Muscle of leg (tissue), 16 donors: ENCODE measurements at places on chromosomes 2 and 18.
A peak's percentile ranks its signal among the peaks of the same experiment; 100 is the strongest.

GRCh38 chr2:212328136-212328535 lies 210.5 kb downstream of the ERBB4 start:
- no peak overlapping the region for H3K27ac ChIP-seq
- no peak overlapping the region for H3K4me3 ChIP-seq
- H3K36me3 ChIP-seq, result no peaks in the 10 kb centered on the region
- H3K27me3 ChIP-seq, result no peaks in the 10 kb centered on the region

- H3K27me3 ChIP-seq, result no peaks in the 10 kb centered on the region
- peaks cover 5% of the 10 kb centered on the region for H3K4me1 ChIP-seq
- peaks cover 18% of the 10 kb centered on the region for H3K36me3 ChIP-seq
- H3K27ac ChIP-seq, result no peak overlapping the region
These were observed 42.8 kb downstream of the NRP2 start for GRCh38 chr2:205725059-205725458.

DNA sequence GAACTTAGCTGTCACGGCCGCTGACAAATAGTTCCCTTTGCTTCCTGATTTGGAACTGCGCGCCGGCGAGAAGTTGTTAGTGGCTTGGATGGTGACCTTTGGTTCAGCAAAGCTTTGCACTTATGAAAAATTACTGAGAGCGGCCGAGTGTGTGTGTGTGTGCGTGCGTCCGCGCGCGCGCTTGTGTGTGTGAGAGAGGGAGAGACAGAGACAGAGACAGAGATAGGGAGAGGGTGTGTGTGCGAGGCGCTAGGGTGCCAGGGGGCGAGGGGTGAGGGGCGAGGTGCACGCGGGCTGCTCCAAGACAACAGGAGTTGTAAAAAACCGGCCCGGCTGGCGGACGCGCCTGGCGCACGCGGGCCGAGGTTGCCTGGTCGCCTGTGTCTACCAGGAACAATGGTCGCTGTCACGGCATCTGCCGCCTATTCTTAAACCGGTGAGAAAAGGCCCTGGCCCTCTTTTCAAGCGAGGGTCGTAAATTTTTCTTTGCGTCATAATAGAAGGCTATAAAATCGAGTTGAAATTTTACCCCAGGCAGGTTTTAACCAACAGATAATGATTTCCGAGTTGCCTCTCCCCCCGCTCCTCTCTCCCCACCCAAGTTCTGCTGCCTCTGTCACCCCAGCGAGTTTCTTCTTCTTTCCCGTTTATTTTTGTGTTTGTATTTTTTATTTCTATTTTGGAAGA lies 535 bp downstream of the HOXD3 start:
- peak overlapping the region; percentile 10 for H3K4me3 ChIP-seq
- no peak overlapping the region for H3K27ac ChIP-seq
- peaks cover 45% of the 10 kb centered on the region for H3K4me1 ChIP-seq
- peaks cover 85% of the 10 kb centered on the region for H3K27me3 ChIP-seq

GRCh38 chr2:45242161-45242741 lies 233.0 kb upstream of the SIX2 start:
- H3K4me3 ChIP-seq, result no peak overlapping the region
- peaks cover 29% of the 10 kb centered on the region for H3K4me1 ChIP-seq
- DNase-seq, result peak; percentile 85
- H3K36me3 ChIP-seq, result no peaks in the 10 kb centered on the region
- no peaks in the 10 kb centered on the region for H3K27me3 ChIP-seq

DNA sequence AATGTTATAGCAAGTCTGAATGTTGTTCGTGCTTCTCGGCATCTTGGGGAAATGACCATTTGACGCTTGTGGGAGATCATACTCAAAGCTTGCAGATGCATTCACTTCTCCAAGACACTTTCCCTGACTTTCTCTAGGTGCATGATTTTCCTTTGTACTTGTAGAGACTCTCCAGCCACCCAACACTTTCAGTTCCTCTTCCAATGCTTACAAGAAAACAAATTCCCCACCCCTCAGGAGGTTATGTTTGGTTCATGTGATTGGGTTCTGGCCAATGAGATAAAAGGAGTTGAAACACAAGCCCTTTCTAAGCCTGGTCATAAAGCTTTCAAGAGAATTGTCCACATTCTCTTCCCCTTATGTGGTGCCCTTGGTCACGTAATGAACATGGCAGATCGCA lies 156.3 kb downstream of the EPHA4 start:
- no peaks in the 10 kb centered on the region for H3K27me3 ChIP-seq
- DNase-seq, result no peak
- peaks cover 6% of the 10 kb centered on the region for H3K36me3 ChIP-seq
- H3K4me3 ChIP-seq, result no peak overlapping the region
- H3K4me1 ChIP-seq, result no peaks in the 10 kb centered on the region

GRCh38 chr2:74617122-74617521 lies 31.0 kb downstream of the M1AP start:
- no peak for DNase-seq
- no peak overlapping the region for H3K4me3 ChIP-seq
- H3K27ac ChIP-seq, result no peak overlapping the region

DNA sequence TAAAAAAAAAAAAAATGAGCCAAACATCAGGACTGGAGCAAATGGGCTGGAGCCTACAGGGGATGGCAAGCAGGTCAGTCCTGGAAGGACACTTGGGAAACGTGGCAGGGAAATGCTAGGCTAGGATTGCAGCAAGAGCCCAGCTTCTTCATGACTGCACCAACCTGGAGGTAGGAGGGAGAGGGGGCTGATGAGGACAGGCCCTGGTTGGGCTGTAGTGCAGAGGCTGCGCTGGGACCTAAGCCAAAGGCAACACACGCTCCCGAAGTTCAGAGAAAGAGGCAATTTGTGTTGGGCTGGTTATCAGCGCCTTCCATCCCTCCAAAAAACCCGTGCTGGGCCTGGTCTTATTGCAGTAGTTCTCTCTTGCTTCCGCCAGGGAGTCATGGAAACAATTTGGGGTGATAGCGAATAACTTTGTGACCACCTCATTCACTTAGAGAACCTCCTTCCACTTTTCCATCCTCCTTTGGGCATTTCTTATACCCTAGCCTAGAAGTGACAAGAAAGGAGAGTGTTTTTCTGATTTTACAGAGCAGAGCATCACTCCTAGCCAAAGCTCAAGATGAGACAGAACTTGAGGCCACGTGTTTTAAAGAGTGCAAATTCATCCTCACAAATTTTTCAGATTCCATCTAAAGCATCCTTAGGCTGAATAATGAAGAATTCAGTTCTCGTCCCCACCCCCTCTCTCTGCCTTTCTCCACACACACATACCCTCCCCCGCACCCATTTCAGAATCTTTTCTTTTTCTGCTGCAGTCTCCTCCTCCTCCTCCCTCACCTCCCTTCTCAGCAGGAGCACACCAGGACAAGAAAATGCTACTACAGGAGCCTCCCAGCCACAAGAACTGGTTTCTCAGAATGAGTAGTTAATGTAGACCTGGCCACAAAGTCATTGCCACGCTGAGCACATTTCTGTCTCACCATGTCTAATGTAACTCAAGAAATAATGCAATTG lies 82.5 kb upstream of the STPG4 start:
- H3K36me3 ChIP-seq, result no peaks in the 10 kb centered on the region
- DNase-seq, result peak; percentile 63
- H3K4me3 ChIP-seq, result no peak overlapping the region
- peaks cover 28% of the 10 kb centered on the region for H3K4me1 ChIP-seq

- no peaks in the 10 kb centered on the region for H3K36me3 ChIP-seq
- no peak for DNase-seq
- no peaks in the 10 kb centered on the region for H3K27me3 ChIP-seq
- H3K4me3 ChIP-seq, result no peak overlapping the region
These were observed 159.2 kb downstream of the DDX1 start for GRCh38 chr2:15750822-15751329.

- H3K4me3 ChIP-seq, result no peak overlapping the region
- no peaks in the 10 kb centered on the region for H3K36me3 ChIP-seq
- H3K4me1 ChIP-seq, result peaks cover 6% of the 10 kb centered on the region
- DNase-seq, result no peak
- peaks cover 2% of the 10 kb centered on the region for H3K27me3 ChIP-seq
These were observed 102.6 kb downstream of the CDK15 start for GRCh38 chr2:201908901-201909300.

GRCh38 chr2:20061476-20061875 lies 10.0 kb upstream of the LAPTM4A start:
- no peaks in the 10 kb centered on the region for H3K36me3 ChIP-seq
- peak; percentile 72 for DNase-seq
- H3K27me3 ChIP-seq, result no peaks in the 10 kb centered on the region
- peak overlapping the region; percentile 93 for H3K27ac ChIP-seq

GRCh38 chr2:65363879-65364666 lies 68.3 kb downstream of the SPRED2 start:
- peaks cover 28% of the 10 kb centered on the region for H3K4me1 ChIP-seq
- H3K27me3 ChIP-seq, result no peaks in the 10 kb centered on the region
- H3K4me3 ChIP-seq, result no peak overlapping the region
- DNase-seq, result peak; percentile 60
- H3K36me3 ChIP-seq, result no peaks in the 10 kb centered on the region
- no peak overlapping the region for H3K27ac ChIP-seq

GRCh38 chr2:16640867-16641266 lies 24.8 kb downstream of the CYRIA start:
- H3K4me3 ChIP-seq, result no peak overlapping the region
- peak; percentile 73 for DNase-seq
- H3K36me3 ChIP-seq, result peaks cover 2% of the 10 kb centered on the region
- no peak overlapping the region for H3K27ac ChIP-seq

- no peaks in the 10 kb centered on the region for H3K27me3 ChIP-seq
- no peak for DNase-seq
- no peak overlapping the region for H3K27ac ChIP-seq
- H3K4me3 ChIP-seq, result no peak overlapping the region
- no peaks in the 10 kb centered on the region for H3K36me3 ChIP-seq
- H3K4me1 ChIP-seq, result peaks cover 19% of the 10 kb centered on the region
These were observed 61.3 kb downstream of the ZBTB7C start for GRCh38 chr18:48347756-48348326.

- no peak overlapping the region for H3K4me3 ChIP-seq
- DNase-seq, result no peak
- H3K4me1 ChIP-seq, result no peaks in the 10 kb centered on the region
- H3K27ac ChIP-seq, result no peak overlapping the region
These were observed 618.2 kb downstream of the CPS1 start for GRCh38 chr2:211174631-211175030.

- H3K4me1 ChIP-seq, result no peaks in the 10 kb centered on the region
- no peak for DNase-seq
- H3K36me3 ChIP-seq, result no peaks in the 10 kb centered on the region
- H3K27ac ChIP-seq, result no peak overlapping the region
- no peak overlapping the region for H3K4me3 ChIP-seq
These were observed 17.3 kb downstream of the PARD6G start for GRCh38 chr18:80229766-80230745.

DNA sequence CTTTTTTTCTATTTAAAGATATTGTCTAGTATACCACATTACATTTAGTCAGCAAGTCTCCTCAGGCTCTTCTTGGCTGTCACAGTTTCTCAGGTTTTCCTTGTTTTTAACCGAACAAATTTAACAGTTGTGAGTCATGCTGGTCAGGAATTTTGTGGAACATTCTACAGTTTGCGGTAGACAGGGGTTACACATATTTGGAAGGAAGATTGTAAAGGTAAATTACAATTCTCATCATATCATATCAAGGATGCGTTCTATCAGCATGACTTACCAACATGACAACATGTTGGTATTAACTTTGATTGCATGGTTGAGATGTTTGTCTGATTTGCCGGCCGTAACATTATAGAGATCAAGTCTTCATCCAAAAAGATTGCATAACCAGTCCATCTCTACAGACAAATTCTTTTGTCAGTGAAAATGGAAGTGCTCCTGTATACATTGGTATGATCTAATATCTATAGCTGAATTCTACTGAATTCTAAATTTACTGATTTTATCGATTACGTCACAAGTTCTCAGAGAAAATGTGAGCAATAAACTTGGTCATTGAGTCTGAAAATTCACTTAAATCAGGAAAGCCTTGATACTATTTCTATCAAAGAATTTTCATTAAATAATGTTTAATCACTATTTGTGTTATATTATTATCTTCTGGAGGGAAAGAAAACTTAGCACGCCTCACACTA lies 664.4 kb upstream of the SLC8A1 start:
- H3K36me3 ChIP-seq, result no peaks in the 10 kb centered on the region
- no peaks in the 10 kb centered on the region for H3K4me1 ChIP-seq
- no peak for DNase-seq
- H3K4me3 ChIP-seq, result no peak overlapping the region
- no peaks in the 10 kb centered on the region for H3K27me3 ChIP-seq

- DNase-seq, result peak; percentile 16
- H3K27me3 ChIP-seq, result no peaks in the 10 kb centered on the region
These were observed 466.3 kb upstream of the SETBP1 start for GRCh38 chr18:44214396-44214795.

DNA sequence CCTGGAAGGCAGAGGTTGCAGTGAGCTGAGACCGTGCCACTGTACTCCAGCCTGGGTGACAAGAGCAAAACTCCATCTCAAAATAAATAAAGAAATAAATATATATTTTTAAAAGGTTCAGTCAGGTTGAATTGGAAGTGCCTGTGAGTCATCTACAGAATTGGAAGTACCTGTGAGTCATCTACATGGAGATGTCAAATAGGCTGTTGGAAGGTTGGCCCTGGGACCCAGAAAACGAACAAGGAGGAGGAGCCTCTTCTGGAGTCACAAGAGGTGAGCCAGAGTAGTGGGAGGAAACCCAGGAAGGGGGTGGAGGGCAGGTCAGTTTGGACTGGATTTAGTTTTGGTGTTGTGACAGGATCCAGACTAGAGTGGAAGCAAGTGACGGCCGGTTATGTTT lies 15.2 kb upstream of the SCYGR1 start:
- H3K4me1 ChIP-seq, result peaks cover 19% of the 10 kb centered on the region
- DNase-seq, result no peak
- H3K27ac ChIP-seq, result no peak overlapping the region
- no peak overlapping the region for H3K4me3 ChIP-seq
- H3K27me3 ChIP-seq, result peaks cover 2% of the 10 kb centered on the region

GRCh38 chr2:153235516-153235915 lies 243.0 kb downstream of the RPRM start:
- H3K36me3 ChIP-seq, result no peaks in the 10 kb centered on the region
- no peak overlapping the region for H3K27ac ChIP-seq
- H3K4me3 ChIP-seq, result no peak overlapping the region
- no peaks in the 10 kb centered on the region for H3K27me3 ChIP-seq
- H3K4me1 ChIP-seq, result no peaks in the 10 kb centered on the region

DNA sequence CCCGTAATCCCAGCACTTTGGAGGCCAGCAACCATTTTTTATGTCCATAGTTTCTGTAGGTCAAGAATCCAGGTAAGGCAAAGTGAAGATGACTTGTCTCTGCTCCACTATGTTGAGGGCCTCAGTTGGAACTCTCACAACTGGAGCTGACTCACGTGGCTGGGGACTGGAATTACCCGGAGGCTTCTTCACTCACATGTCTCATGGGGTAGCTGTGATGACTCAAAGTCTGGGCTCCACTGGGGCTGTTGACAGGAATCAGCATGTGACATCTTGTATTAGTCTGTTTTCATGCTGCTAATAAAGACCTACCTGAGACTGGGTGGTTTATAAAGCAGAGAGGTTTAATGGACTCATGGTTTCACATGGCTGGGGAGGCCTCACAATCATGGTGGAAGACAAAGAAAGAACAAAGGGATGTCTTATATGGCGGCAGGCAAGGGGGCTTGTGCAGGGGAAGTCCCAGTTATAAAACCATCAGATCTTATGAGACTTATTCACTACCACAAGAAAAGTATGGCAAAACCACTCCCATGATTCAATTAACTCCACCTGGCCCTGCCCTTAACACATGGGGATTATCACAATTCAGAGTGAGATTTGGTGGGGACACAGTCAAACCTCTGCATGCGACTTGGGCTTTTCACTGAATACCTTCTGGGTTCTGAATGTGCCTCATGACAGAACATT lies 7.8 kb upstream of the PPP1R1C start:
- no peaks in the 10 kb centered on the region for H3K4me1 ChIP-seq
- no peaks in the 10 kb centered on the region for H3K27me3 ChIP-seq
- H3K27ac ChIP-seq, result no peak overlapping the region
- H3K4me3 ChIP-seq, result no peak overlapping the region
- DNase-seq, result no peak
